ENCODE measurements at places on chromosomes 2 and 18.

DNA sequence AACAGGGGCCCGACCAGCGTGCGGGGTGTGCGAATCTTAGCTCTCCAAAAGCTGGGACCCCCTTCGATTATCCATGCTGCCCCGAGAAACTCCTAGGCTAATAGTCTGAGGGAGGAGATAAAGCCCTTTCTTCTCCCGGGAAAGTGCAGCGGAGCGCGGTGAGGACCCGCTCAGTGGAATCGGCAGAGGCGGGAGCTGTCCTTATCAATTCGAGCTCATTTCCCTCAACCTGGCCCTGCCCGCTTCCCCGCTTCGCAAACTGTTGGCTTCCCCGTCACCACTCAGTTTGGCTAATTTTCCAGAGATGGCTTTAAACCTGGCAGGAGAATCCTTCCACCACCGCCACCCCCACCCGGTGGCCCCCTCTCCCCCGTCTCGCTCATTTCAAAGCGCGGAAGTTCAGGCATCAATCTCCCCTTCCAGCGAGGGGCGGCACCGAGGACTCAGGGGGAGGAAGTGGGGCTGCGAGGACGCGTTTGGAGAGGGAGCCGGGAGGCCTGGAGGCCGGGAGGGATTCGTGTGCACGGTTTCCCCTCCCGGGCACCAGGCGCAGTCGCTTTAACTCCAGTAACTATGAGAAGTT lies 1.6 kb downstream of the KLHL14 start:
- DNase-seq = no peak

GRCh38 chr2:85132834-85133637 lies at the start of gene TCF7L1:
TSS of gene TCF7L1 (plus strand) at chr2:85133392. CDS start at chr2:85133685, 293 bp downstream.
- DNase-seq = peak; percentile 54

DNA sequence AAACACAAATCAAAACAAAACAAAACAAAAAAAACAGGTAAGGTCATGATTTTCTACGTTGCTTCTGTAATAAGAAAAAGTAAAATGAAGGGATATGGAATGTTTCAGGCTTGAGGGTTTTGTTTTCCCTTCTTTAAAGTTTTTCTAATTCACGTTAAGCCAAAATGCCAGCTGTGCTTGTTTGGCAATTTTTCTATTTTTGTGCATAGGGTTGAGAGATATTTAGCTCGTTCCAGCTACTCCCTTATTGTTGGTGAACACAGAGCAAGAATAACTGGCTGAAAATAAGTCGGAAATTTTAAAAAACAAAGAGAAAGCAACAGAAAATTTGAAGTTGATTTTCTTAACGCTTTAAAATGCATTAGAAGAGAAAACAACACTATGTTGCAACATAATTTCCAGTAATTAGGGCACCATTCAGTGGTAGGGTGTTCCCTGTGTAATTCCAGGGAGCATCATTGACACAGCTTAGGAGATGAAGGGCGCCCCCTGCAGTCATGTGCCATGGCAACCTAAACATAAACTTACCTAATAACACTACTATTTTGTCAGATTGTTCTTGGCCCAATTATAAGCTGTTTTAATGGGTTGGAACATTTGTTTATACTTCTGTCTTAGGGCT lies 99.5 kb downstream of the DTNA start:
- DNase-seq = no peak

GRCh38 chr2:217120429-217120828 lies 260.6 kb upstream of the TNP1 start:
- DNase-seq = no peak
